ENCODE measurements at places on chromosomes 12 and 14. TPM values are rescaled to one million over a fixed set of nuclear protein-coding genes. Genes with fewer than 3 reads are reported as not detected.

- DNase-seq, result no peak
Measured at GRCh38 chr14:68268719-68269118, 449.1 kb downstream of the RAD51B start.

DNA sequence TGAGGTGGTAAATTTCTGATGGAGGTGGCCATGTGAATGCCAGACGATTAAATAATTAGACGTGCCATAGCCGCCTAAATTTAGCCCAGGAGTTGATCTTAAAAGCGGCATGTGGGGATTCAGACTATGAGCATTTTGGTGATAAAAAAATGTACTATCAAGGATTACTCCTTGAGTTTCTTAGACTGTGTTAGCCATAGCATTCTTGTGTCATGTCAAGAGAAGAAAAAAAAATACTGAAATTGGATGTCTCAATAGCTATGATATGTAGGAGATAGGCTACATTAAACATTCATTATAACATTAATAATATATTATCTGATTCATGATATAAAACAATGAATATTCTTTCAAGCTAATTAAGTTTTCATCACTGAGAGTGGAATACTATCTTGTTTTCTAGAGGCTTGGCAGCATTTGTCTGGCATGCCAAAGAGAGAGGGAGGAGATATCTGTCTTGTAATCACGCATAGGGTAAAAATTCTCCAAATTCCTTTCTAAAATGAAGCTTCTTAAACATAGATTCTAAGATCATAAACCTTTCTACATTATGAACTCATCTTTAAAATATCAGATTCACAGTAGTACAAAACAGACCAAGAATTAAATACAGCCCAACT, 727.0 kb downstream of the C12orf50 start:
- DNase-seq, result no peak

- DNase-seq, result no peak
Measured at GRCh38 chr14:103286460-103286859, 47.6 kb upstream of the EIF5 start.

HCAR2 gene
- not detected for polyA plus RNA-seq

- peak; percentile 26 for DNase-seq
Measured at GRCh38 chr12:68497702-68498101, 113.0 kb upstream of the RAP1B start.

DNA sequence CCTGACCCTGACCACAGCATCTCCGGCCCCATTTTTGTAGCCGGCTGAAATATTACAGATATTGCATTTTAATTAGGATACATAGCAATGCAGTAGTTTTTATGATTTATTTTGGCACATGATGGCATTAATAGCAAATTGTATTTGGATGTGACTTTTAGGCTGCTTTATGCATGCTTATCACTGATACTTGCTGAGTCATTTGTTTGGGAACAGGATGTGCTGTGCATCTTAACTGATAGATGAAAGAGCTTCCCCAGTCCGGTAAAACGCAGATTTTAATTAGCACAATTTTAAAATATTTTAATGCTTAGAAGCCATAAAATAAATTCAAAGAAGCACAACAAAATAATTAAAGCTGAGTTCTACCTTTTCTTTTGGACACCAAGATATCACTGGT, 90.7 kb downstream of the OTOGL start:
- DNase-seq, result no peak

ARMH4 gene
- 6.4 TPM for polyA plus RNA-seq

- DNase-seq, result no peak
Measured at GRCh38 chr14:68550338-68550715, 242.5 kb downstream of the ZFP36L1 start.

GRCh38 chr14:38189930-38190726, 17.6 kb upstream of the SSTR1 start:
- no peak for DNase-seq

DNA sequence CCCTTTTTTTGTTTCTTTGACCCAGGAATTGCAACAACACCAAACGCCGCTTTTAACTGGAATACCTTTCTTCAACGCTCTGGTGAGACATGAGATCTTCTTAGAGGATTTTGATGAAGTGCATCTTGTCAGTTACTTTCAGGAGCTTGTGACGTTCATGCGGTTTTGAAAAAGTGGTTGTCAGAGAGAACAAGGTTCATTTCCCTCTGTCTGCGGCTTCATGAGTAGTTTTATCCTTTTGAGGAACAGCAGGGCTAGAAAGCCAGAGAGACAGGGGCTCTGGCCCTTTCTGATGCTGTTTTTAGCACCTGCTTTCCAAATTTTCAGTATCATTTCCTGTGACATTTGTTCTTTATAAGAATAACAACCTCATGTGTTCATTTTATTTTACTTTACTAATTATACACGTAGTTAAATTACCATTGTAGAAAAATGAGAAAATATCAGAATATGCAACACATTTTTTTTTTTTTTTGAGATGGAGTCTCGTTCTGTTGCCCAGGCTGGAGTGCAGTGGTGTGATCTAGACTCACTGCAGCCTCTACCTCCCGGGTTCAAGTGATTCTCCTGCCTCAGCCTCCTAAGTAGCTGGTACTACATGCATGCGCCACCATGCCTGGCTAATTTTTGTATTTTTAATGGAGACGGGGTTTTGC, 61.8 kb downstream of the GLT1D1 start:
- no peak for DNase-seq

- DNase-seq, result no peak
Measured at GRCh38 chr14:77906446-77906845, 106.5 kb downstream of the ADCK1 start.

- no peak for DNase-seq
Measured at GRCh38 chr12:67651132-67651695, 2.7 kb downstream of the DYRK2 start.

DNA sequence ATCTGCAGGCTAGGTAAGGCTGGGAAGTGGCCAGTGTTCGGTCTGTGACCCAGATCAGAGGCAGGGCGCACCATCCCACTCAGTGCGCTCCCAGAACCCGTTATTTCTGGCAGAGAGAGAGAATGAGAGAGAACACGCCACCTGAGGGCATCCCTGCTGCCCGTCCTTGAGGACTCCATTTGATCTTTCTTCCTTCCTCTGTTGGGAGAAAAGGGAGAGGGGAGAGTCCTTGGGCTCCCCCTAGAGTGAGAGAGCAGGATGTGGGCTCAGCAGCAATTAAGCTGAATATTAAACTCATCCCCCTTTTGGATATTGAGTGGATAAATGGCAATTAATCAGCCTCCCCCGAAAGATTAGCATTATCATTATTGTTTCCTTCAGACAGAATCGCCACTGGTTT, 70.6 kb downstream of the IFT43 start:
- DNase-seq, result no peak

- DNase-seq, result no peak
Measured at GRCh38 chr14:64459405-64460136, 5.7 kb upstream of the AKAP5 start.

DNA sequence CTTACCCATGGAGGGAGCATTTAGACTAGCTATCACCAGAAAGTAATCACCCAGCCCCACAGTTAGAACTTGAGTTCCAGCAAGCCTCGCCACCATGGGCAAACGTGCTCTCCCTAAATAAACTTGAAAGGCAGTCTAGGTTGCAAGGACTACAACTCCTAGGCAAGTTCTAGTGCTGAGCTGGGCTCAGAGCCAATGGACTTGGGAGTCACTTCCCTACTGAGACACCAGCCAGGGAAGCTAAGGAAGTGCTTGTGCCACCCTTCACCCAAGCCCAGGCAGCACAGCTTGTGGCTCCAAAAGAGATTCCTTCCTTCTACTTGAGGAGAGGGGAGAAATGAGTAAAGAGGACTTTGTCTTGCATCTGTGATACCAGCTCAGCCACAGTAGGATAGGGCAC, 57.9 kb downstream of the SLCO1A2 start:
- no peak for DNase-seq

- no peak for DNase-seq
Measured at GRCh38 chr12:124486346-124486963, 81.0 kb downstream of the NCOR2 start.

PPP4R3A gene
- 46.9 TPM for polyA plus RNA-seq

LRRIQ1 gene
- 0.15 TPM for polyA plus RNA-seq

WNT1 gene
- polyA plus RNA-seq, result not detected

- DNase-seq, result no peak
Measured at GRCh38 chr14:74618078-74618952, 6.3 kb upstream of the LTBP2 start.

DNA sequence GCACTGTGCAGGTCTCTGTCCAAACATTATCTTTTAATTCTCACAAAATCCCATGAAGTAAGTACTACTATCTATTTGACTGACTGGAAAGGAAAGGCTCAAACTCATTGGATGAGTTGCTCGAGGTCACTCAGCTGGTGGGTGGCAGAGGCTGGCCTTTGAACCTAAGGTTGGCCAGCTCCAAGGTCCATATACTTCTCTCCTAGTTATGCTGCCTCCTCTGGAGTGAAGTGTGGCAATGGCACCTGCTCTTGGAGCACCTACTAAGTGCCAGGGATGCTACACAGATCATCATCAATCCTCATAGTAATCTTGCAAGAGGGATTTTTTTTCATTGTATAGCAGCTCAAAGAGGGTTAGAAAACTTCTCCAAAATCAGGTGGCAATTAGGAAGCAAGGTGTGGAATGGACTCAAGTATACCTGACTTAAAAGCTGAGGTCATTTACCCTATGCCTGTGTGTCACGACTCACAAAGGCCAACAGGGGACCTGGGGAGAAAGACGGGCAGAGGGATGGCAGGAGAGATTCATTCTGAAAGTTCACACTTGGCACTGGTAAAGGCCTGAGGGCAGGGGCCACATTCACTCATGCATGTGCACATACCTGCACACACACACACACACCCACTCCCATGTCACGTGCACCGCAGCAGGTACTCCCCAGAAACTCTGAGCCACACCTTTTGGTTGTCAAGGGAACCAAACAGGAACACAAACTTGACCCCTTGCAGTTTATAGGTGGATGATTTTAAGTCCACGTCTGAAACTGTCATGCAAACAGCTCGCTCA, 146.4 kb downstream of the FOXN3 start:
- no peak for DNase-seq

DNA sequence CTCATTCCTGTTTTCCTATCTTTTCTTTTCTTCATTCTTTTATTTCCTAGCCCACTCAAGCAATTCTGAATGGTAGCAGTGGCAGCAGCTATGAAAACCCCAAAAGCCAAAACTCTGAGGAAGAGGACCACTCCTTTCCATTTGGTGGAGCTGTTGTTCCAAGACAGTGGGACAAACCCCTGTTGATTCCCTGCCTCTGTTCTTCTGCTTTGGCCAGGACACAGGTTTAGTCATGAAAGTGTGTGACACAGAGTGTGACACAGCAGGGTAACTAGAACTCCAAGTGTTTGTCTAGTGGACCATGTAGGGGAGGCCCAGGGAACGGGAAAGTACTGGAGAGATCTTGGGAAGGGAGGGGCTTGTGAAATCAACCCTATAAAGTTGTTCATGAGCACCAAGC, 71.1 kb downstream of the PTCSC3 start:
- DNase-seq, result no peak

DNA sequence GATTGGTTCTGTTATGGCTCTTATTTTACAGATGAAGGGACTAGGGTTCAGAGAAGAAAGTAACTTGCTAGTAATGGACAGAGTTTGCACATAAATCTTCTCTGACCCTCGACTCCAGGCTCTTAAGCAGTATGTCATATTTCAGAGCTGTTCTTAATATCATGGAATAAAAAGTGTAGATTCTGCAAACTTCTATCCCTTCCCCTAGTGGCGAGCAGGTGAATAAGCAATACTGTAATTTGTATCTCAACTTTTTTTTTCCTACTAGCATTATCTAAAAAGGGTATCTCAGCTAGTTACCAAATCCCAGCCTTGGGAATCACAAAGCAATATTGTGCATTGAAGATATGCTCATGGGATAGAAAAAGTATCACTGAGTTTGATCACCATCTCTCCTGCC, 83.2 kb downstream of the ANO4 start:
- no peak for DNase-seq

TAS2R8 gene
- 0.06 TPM for polyA plus RNA-seq

DNA sequence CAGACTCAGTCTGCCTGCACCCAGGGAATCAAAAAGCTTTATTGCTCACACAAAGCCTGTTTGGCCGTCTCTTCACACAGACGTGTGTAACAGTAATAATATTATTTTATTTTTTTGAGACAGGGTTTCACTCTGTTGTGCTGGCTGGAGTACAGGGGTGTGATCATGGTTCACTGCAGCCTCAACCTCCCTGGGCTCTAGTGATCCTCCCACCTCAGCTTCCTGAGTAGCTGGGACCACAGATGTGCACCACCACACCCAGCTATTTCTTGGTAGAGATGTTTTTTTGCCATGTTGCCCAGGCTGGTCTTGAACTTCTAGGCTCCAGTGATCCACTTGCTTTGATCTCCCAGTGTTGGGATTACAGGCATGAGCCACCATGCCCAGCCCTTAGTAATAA, 88.4 kb upstream of the DCD start:
- DNase-seq, result no peak

DNA sequence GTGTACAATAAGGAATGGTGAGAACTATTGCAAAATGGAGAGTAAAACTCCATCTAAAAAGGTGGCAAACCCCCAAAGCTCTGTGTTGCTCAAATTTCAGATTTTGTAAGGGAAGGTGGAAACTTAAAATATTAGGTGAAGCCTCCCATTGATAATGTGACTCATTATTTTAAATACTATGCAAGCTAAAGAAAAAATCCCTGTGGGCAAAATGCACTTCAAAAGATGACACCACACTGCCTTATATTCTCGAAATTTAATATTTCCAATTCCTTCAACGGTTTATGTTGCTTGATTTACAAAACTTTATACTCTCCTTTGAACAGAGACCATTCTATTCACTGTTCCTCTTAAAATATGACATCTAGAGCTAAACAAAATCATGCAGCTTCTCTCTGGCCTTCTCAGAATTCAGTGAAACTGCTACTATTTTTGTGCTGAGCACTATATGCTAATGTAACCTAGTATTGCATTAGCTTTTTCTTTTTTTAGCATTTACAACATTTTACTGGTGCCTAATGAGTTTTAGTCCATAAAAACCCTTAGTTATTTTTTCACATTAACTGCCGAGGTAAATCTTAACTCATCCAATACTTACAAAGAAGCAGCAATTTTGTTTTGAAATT, 297.7 kb downstream of the SYT1 start:
- no peak for DNase-seq

TAS2R46 gene
- polyA plus RNA-seq, result not detected

- DNase-seq, result no peak
Measured at GRCh38 chr12:57431654-57432188, 878 bp upstream of the R3HDM2 start.

DNA sequence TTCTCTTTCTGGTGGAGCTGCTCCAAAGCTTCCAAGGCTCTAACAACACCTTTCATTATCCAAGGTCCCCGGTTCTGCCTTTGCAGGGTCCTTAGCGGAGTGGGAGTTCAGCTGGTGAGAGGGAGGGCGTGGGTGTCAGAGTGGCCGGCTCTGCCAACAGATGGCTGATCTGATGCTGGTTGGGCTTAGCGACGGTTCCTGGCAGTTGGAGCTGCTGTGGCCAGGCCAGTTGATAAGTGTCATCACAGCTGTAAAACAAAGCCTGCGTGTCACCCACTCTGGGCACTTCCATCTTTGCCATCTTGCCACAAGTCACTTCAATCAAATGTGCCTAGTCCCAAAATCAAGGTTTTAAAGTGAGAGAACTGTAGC, 36.3 kb downstream of the RIN3 start:
- DNase-seq, result no peak

DNA sequence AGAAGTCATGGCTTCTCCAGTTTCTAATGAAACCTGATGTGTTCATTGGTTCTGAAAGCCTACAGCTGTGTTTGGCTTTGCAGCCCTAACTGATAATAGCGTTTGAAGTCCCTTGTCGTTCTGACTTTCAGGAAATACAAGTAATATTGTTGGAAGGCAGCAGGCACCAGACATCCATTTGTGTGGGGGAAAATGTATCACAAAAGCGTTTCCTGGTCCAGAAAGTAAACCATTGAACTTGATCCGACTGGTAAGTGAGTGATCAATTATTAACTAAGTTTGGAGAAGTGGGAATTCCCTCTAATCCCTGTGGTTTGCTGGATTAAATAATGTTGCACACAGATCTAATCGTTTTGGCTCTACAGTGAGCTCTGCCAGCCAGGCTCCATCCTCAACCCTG, 77.3 kb upstream of the LTA4H start:
- DNase-seq, result no peak
